Activated effector memory CD4-positive, alpha-beta T cell treated with Interleukin-2 at 50 U/mL for 16 hours (primary cell): ENCODE measurements at places on chromosomes 4 and X.

GRCh38 chr4:15552557-15553362 lies 83.1 kb downstream of the CC2D2A start:
- DNase-seq, result no peak

DNA sequence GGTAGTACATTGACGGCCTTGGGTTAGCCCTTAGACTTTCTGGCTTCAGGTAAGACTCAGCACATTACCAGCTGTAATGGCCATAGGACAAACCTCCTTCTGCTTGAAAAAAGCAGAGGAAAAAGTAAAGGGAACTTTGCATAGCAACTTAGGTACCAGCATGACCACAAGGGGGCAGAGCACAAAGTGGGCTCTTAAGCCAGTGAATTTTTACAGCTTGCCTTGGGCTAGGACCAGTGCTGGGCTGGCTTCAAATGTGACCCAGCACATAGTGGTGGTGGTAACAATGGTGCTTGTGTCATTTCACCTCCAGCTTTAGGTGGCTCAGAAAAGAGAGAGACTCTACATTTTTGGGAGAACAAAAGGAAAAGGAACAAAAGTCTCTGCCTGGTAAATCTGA lies 66.1 kb downstream of the KLHL4 start:
- DNase-seq, result no peak

GRCh38 chr4:100981447-100982204 lies 365.7 kb downstream of the PPP3CA start:
- no peak for DNase-seq

DNA sequence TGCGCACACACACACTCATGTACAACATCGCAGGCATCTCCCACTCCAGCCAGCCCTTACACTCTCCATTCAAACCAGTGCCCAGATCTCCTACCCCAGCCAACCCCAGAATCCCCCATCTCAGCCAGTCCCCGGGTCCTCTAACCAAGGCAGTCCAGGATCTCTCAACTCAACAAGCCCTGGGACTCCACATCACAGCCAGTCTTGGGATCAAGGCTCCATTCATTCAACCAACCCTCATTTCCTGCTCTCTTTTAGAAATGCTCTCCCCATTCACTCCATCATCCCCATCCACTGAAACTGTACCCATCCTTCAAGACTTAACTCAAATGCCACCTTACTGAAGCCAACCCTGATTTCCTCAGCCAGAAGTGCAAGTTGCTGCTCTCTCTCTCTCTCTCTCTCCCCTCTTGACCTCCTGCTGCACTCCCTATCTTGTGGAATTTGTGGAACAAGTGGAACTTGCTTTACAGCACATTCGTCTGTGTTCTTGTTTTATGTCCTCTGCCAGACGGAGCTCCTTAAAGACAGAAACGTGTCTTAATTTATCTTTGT lies 40.6 kb upstream of the IQSEC2 start:
- DNase-seq, result no peak

DNA sequence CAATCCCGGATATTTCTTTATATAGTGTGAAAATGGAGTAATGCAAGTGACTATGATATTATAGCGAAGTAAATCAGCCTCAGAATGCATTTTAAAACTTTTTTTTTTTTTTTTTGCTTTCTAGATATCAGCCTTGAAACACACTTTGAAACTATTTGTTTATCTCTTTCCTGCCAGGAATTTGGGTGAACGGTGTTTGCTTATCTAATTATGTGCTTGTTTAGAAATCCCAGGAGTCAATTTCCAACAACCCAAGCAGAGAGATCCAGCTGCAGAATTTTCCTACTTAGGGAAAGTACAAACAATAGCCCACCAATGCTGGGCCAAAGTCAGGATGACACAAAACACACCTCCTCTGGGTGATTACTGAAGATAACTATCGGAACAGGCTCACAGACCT lies 958.8 kb downstream of the PCDH18 start:
- no peak for DNase-seq

DNA sequence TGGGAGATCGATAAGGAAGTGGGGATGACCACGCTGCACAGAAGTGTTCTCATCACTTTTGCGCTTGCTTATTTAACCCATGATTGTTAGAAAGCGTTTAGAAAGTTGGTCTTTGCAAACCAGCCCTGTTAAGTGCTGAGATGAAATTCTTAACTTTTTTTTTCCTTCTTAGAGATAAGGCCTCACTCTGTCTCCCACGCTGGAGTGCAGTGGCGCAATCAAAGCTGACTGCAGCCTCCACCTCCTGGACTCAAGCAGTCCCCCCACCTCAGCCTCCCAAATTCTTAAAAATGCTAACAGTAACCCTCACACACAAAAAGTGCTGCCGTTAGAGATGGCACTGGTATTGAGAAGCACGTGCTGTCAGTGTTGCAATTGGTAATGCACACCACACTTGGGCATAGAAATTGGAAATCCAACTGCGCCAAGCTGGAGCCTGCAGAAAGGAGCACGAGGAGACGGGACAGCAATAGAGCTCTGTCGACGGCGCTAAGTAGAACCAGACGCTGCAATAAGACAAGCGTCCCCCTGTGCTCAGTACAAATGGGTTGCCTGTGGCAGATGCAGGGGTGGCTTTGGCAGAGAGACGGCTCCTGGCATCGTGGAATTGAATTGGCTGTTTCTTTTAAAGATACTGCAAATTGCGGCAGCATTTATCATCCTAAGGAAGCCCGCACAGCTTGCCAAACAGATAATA lies 113.4 kb downstream of the TBL1X start:
- no peak for DNase-seq

- no peak for DNase-seq
Observed at GRCh38 chr4:155032521-155033229, 175.8 kb upstream of the NPY2R start.

GRCh38 chrX:48816014-48816810 lies 10.1 kb upstream of the ERAS start:
- DNase-seq, result no peak

DNA sequence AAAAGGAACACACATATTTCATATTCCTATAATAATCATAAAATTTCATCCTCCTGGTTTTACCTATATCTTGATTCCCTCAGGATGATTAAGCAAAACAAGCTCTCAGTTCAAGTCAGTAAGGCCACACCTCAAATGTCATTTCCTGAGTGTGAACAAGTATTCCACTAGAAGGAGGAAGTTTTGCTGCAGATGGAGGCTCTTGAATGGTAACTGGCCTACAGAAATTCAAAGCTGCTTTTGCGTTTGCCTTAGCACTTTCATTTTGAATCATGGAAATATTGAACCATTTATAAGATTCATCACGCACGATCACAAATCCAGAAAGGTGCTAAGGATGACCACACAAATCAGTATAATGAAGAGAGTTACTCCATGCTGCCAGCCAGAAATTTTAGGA lies 254.4 kb upstream of the CXXC4 start:
- no peak for DNase-seq

- DNase-seq, result no peak
Observed at GRCh38 chr4:26856906-26857277, 3.7 kb upstream of the STIM2 start.

- DNase-seq, result no peak
Observed at GRCh38 chrX:38798956-38799355, 2.3 kb upstream of the MID1IP1 start.

- DNase-seq, result no peak
Observed at GRCh38 chr4:151850791-151851213, 90.0 kb upstream of the GATB start.

- no peak for DNase-seq
Observed at GRCh38 chr4:770022-770421, 55.9 kb downstream of the CPLX1 start.

DNA sequence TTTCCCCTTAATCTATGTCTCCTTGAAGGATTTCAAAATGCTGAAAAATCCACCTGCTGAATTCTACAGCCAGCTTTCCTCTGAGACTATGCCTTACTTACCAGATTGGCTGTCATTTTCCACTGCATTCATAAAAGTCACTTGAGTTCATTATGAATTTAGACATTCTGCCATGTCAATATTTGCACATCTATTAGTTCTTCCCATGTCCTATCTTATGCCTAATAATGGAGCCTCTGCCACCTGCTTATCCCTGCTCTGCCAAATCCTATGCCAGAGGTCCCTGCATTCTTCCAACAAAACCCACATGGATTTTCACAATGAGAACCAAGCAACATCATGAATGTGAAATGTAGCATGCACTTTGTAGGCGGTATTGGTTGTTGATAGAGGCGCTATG lies 42.6 kb downstream of the GASK1B start:
- no peak for DNase-seq

GRCh38 chrX:10744007-10744406 lies 123.6 kb upstream of the MID1 start:
- no peak for DNase-seq

- DNase-seq, result no peak
Observed at GRCh38 chr4:145531223-145531622, 49.6 kb downstream of the SMAD1 start.

DNA sequence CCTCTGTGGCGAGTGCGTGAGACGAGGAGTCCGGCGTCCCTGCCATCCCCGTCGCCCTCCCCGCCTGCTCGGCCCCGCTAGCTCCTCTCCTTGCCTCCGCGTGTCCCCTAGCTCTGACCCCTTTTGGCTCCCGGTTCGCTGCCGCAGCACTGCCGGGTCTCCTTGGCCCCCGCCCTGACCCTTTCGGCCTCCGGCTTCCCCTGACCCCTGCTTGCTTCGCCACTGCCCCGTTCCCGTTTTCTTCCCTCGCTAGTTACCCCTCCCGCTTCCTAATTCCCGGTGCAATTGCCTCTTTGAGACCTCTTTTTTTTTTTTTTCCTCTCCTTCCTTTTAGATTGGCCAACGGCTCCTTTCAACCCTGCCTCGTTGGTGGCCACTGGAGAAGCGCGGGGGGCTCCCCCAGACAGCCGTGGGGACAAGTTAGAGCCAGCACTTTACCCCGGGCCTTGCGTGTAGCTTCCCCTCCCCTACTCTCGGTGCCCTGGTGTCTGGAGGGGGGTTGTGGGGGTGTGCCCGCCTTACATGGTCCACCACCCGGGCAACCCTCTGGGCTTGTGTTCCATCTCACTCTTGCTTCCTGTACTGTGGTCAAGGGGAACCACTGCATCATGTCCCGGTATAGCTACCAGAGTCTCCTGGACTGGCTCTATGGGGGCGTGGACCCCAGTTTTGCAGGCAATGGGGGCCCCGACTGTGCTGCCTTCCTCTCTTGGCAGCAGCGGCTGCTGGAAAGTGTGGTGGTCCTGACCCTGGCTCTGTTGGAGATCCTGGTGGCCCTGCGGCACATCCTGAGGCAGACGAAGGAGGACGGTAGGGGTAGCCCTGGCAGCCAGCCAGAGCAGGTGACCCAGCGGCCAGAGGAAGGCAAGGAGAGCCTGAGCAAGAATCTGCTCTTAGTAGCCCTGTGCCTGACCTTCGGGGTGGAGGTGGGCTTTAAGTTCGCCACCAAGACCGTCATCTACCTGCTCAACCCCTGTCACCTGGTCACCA lies 548 bp downstream of the TMEM164 start:
- no peak for DNase-seq

- DNase-seq, result no peak
Observed at GRCh38 chr4:112060212-112060611, 85.0 kb upstream of the FAM241A start.

DNA sequence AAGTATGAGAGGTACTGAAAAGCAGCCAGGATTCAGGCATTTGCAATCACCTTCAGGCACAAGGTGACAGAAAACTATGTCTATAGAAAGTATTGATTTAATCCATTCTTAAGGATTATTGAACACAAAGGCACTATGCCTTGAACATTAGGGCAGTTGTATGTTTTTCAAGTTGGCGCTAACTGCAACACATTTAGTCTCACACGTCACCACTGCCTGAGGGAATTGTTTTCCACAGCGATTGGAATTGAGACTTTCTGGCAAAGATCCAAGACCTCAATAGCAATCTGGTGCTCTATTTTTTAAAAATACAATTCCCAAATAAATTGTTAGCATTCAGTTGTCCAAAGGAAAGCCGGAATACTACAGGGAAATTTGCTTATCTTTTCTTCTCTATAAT lies 52.7 kb upstream of the FTHL17 start:
- no peak for DNase-seq

GRCh38 chr4:20760053-20760452 lies 59.8 kb downstream of the PACRGL start:
- no peak for DNase-seq

GRCh38 chr4:64464581-64464980 lies 55.3 kb upstream of the TECRL start:
- DNase-seq, result no peak

DNA sequence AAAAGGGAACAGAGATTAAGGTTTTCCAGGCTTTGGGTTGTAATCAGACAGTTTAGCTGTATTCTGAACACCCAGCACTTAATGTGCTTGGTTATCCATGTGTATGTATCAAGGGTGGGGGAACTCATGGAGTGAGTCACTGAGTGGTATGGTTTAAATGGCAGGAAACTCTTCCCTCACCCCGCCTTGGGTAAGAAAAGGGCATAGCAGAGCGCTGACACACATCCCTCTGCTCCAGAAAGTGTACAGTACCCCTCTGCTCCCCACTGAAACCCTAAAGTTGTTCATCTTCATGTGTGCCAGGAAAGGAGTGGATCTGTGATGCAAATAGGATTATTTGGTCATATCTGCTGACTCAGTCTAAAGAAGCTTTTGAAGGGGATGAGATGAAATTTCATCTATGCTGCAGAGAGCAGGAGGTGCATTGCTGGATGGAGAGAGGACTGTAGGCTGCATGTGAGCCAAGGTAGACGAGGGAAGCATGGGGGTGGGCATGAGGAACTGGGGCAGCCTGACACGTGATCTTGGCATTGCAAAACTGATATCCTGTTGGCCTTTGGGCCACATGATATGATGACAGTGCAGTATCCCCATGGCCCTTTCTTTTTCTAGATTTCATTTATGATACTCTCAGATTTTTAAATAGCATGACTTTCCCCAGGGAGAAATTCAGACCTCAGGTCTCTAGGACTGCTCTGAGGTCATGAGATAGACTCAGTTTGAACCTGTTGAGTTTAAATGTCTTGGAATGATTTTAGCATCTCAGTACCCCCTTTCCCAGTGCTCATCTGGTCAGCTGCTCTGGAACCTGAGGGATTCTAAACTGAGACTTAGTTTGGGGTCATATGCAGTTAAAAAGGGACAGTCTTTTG lies 84.8 kb downstream of the TMEM164 start:
- DNase-seq, result no peak

- DNase-seq, result no peak
Observed at GRCh38 chrX:2610246-2611170, 80.6 kb upstream of the CD99 start.

DNA sequence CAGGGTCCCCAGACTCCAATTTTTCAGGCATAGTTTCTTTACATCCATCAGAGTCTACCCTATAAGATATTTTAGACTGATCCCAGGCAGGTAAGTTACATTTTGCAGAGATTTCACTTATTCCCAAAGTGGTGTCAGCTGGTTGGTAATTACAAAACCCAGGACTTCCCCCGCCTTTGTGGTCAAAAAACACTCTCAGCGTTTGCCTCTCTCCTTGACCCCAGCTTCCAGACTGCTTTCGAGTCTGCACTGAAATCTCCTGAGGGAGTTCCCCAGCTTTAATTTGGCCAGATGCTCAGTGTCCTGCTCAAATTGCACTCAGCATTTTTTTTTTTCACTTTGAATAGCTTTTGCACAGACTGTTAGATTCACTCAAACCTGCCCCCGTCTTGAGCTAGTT lies 11.2 kb upstream of the AMOT start:
- DNase-seq, result no peak
